NCI-H526 treated with DMSO at 0.1 percent for 48 hours (cell line): ENCODE measurements at places on chromosomes 1 and 21.

DNA sequence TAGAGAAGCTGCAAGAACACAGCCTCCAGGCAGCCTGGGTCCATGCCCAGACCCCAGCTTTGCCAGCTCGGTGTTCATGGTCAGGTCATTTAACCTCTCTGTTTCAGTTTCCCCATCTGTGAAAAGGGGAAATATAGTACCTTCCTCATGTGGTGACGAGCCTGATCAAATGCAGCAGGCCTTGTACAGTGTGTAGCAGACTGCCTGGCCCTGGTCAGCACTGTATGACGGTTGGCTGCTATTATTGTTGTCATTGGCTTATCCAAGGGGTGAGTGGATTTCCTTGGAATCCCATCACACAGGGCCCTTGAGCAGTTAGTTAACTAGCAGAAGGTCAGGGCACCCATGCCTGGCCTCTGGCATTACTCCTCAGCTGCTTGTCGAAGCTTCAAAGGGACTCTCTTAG is 6.6 kb upstream of the TMEM51 start:
- DNase-seq, result no peak

- DNase-seq, result no peak
Observed at GRCh38 chr1:199725002-199725565, 302.4 kb upstream of the NR5A2 start.

DNA sequence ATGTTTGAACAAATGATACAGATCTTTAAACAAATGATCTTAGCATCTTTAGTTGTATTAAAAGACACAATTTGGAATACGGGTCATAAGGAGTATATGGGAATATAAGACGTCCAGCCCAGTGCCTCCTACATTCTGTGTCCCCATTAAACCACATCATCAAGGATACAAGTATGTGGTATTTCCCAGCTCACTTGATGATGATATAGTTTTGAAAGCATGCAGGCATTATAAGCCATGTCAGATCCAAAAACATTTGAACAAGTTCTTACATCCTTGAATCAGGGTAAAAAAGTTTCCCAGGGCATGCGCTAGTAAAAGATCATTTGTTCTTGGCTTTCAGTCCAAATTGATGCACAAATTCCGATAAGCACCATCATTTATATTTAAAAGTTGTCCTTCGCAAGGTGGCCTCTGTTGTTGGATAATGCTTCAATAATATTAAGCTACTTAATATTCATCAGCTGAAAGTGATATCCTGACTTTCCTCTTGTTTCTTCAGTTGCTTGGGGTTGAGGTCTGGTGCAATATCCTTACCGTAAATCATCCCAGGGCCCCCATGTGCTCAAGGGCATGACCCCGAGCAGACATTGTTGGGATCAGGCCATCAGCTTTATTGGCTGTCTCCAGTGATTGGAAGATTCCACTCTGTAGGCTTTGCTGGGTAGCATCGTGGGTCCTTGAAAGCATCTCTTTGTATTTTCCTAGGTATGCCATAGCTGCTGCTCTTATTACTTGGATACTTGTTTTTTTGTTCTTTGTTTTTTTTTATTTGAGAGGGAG is 61.8 kb downstream of the CENPF start:
- no peak for DNase-seq

DNA sequence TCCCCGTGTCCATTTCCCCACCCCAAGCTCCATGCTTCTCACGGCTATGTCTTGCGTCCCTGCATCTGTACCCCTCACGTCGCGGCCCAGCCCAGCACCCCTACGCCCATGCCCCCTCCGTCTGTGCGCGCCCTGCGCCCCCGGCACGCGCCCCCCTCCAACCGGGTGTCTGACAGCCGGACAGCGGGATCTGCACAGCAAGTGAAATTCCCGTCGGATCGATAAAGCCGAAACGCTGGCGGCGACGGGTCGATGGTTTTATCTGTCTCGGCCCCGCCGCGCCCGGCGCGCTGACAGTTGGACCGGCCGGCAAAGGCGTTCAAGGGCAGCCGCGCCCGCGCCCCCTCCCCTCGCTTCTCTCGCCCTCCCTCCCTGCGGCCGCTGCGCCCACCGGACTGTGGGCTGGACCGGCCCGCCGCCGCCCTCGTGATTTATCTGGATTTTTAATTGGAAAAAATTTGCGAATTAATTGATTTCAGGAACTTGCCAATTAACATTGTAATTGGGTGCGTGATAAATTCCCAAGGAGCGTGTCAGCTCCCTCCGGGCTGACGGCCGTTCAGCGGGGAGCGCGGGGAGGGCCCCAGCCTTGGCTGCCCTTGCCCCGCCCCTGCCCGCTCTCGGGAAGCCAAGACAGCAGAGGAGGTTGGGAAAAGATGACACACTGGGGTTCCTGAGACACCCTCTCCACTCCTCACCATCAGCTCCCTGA is 57.1 kb downstream of the TMEM53 start:
- DNase-seq, result no peak

GRCh38 chr1:12666141-12666735 is 22.4 kb downstream of the AADACL4 start:
- no peak for DNase-seq

GRCh38 chr1:110408488-110408887 is 994 bp upstream of the LAMTOR5 start:
- DNase-seq, result no peak

- no peak for DNase-seq
Observed at GRCh38 chr21:37557261-37557950, 190.8 kb downstream of the DYRK1A start.

DNA sequence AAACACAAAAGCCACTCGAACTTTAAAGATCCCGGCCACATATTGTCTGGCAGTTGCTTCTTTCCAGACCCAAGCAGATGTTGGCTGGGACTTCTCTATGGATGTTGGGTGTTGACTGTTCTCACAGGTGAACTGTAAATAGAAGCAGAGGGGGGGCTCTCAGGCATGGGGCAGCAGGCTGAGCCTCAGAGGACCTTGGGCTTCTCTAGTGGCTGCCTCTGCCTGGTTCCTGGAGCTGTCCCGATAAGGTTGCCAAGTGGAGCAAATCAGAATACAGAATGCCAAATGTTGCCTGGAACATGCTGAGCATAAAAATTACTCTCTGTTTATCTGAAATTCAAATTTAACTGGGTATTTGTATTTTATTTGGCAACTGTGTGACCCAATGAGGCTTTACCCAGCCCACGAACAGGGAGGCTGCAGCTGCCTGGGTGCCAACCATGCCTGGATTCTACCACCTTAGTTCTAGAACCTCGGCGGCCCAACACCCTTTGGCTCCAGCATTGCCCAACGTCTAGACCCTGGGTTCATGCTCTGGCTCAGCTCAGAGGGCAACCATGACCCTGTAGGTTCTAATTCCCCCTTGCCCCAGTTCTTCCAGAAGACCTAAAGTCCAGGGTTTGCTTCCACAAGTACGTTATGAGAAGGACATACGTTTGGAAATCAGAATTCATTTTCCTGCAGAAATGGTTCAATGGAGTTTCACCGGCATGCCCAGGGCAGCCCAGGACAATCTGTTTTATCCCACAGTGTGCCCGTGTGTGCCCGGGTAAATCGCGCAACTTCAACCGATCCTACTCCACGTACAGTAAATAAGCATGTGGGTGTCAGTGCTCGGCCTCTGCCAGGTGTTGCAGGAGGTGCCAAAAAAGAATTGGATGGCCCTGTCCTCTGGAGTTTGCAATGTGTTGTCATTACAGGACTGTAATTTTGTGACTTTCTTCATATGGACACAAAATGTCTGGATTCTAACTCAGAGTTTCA is 5.4 kb upstream of the SLC45A1 start:
- no peak for DNase-seq

DNA sequence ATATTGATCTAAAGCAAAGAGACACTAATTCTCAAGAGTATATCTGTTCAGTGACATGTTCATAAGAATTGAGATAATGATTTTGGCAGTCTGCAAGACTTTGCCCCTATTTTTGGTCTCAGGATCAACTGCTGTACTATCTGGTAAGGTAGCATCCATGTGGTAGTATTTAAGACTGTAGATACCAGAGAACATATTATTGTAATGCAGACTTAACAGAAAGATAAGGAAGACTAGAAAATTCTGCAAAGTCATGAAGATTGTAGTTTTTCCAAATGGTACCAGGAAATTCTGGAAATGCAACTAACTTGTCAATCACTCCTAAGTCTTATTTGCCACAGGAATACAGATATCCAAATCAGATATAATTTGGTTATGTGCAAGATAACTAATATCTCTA is 35.1 kb downstream of the RNF2 start:
- no peak for DNase-seq

DNA sequence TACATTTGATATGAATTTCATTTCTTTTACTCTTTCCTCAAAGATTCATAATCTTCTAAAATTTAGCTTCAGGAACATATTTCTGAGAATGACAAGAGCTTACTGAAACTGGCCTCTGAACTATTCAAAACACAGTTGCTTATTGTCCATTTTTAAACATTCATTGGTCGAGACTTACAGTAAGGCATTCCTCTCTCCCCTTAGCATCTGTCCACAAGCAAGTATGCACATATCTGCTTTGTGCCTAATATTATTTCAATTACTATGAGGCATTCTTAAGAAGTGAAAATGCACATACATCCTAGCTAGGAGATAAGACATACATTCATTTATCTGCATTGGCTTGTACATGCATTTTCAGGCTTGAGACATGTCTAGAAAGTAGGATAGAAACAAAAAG is 488.7 kb downstream of the PTBP2 start:
- DNase-seq, result no peak

- no peak for DNase-seq
Observed at GRCh38 chr1:25774921-25775771, 24.8 kb upstream of the SELENON start.

- no peak for DNase-seq
Observed at GRCh38 chr1:27402349-27402754, 9.9 kb downstream of the GPR3 start.

DNA sequence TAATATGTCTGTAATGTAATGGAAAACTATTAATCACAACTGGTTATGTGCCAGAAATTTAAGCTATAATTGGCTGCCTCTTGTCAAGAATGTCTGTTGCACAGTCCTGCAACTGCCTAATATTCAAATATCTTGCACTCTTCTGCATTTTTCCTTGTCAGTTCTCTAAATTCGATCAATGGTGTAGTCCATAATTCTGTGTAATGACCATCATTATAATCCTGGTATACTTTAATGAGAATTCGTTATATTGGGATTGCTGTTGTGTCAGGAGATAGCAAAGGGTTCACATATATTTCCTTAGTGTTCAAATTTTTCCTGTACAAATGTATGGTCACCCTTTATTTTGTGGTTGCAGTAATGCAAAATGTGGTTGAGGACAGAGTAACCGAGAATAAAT is 4.8 kb downstream of the NTNG1 start:
- no peak for DNase-seq

DNA sequence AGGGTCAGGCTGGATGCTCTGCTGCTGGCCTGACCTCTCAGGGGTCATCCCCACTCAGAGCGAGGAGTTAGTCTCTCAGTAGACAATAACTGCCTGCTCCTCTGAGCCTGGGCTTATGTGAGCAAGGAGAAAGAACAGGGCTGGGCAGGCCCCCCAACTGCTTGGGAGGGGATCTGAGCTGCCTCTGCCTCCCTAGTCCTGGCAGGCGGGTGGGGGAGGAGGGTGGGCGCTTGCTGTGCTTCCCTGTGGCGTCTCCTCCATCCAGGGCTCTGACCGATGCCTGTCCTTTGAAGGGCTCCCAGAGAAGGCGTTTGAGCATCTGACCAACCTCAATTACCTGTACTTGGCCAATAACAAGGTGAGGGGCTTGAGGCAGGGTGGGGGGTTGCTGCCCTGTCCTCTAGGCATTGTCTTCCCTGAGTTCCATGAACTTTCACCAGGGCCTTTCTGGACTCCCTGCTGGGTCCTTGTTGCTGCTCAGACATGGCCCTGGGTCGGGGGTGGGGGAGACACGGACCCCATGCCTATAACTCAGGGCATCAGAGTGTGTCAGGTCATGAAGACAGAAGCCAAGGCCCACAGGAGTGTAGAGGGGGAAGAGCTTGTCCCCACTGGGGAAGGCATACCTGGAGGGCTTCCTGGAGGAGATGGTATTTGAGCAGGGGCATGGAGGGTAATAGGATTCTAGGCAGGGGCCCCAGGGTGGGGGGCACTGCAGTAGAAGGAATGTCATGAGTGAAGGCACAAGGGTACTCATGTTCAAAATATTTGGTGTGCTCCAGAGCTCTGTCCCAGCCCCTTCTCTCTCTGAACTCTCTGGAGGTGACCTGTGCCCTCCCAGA is 12.5 kb downstream of the PODN start:
- no peak for DNase-seq

- DNase-seq, result peak; percentile 93
Observed at GRCh38 chr1:1136547-1137230, 20.8 kb upstream of the C1orf159 start.

DNA sequence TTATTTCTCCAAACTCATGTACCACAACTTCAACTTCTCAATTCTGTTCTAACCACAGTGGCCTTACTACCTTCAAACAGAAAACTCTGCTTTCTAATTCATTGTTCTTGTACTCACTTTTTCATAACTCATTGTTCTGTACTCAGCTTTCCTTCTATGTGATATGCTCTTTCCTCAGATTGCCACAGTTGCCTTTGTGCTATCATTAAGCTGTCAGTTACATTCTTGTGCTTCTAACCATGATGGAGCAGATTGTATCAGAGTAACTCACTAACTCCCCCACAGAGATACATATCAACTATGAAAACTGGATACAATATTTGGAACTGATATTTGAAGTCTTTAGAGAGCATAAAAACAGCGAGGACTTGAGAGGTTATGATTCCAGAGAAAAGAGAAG is 1213.7 kb downstream of the KCNT2 start:
- no peak for DNase-seq

DNA sequence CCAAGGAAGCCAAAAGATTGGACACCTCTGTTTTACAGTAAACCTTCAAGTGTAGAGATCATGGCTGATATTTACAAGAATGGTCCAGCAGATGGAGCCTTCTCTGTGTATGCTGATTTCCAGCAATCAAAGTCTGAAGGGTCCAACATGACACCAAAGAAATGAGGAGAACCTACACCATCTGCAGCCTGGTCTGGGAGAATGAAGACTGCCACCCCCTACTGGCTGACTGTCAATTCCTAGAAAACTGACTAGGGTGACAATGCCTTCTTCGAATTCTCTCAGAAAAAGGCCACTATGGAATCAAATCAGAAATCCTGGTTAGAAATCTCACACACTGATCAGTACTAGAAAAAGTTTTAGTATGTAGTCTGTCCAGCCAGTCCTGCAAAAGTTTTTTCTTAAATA is 83.3 kb downstream of the CDC42BPA start:
- peak; percentile 20 for DNase-seq

DNA sequence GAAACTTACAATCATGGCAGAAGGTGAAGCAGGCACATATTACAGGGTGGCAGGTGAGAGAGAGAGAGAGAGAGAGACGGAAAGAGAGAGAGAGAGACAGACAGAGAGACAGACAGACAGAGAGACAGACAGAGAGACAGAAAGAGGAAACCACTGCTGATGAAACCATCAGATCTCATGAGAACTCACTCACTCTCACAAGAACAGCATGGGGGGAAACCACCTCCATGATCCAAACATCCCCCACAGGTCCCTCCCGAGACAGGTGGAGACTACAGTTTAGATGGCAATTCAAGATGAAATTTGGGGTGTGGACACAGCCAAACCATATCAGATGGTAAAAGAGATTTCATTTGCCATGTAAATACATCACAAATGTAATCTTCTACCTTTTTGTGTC is 708.1 kb downstream of the MRPL39 start:
- no peak for DNase-seq

GRCh38 chr21:44988607-44989536 is 49.0 kb downstream of the SLX9 start:
- no peak for DNase-seq
